ENCODE measurements at places on chromosomes 4 and X.

DNA sequence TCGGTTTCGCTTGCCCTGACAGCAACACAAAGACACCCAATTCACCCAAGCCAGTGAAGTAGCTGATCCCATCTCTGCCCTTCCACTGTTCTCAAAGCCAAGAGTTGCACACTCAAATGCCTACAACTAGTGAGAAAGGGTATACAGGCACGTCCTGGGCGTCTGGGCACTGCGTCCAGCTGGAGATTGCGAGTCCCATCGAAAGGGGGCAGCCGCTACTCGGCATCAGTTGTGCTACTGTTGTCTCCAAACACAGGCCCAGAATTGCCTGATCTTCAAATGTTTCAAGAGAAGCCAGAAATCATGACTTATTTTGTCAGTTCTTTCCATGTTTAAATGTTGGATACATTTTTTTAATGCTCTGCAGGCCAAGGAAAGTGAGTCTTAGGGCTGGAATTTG is 487.8 kb downstream of the BCOR start:
- DNase-seq, result no peak

DNA sequence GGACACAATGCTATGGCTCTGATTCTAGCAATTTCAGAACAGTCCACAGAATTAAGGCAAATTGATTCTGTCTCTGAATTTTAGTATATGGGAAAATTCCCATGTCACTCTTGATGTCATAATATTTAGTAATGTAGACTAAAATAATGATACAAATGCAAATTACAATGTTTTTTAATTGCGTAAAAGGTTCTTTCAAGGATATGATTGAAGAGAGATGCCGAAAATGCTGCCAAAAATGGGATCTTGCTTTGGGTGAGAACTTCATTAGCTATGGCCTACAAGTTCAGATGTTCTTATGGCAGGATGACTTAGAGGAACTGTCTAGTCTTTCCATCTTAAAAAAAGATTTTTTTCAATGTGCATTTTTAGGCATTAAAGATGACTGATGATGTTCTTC is 170.6 kb downstream of the TMA16 start:
- DNase-seq, result no peak

GRCh38 chr4:16136827-16137226 is 53.0 kb upstream of the PROM1 start:
- DNase-seq, result no peak

DNA sequence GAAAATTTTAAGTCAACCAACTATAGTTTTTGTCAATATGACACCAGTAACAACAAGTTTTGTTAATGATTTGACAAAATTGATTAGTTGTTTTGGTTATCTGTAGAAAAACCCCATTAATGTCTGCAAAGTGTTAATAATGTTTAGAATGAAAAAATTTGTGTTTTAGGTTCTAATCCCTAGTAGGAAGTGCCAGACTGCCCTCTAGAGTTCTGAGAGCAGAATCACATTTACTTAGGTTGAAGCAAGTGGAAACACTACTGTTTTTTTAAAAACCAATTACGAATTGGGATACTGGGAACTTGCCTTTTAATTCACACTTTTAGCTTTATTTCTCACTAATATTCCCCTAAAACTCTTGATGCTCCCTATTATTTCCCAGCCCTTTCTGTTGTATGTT is 101.1 kb upstream of the CYLC1 start:
- no peak for DNase-seq

DNA sequence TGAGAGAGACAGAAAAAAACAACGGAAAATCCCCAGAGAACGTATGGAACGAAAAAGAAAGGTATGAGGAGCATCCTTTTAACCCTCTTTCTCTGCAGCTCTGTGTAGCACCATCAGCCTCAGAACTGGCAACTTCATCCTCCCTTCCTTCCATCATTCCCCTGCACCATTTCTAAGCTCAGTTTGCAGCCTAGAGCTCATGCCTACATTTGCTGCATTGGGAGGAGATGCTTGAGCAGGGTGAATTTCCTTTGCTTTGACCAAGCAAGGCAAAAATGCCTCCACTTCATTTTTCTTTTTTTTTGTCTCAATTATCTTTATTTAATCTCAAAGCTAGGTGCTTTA is 67.9 kb downstream of the ANK2 start:
- DNase-seq, result no peak

- no peak for DNase-seq
These were observed 29.2 kb downstream of the FANCB start for GRCh38 chrX:14843666-14844065.

DNA sequence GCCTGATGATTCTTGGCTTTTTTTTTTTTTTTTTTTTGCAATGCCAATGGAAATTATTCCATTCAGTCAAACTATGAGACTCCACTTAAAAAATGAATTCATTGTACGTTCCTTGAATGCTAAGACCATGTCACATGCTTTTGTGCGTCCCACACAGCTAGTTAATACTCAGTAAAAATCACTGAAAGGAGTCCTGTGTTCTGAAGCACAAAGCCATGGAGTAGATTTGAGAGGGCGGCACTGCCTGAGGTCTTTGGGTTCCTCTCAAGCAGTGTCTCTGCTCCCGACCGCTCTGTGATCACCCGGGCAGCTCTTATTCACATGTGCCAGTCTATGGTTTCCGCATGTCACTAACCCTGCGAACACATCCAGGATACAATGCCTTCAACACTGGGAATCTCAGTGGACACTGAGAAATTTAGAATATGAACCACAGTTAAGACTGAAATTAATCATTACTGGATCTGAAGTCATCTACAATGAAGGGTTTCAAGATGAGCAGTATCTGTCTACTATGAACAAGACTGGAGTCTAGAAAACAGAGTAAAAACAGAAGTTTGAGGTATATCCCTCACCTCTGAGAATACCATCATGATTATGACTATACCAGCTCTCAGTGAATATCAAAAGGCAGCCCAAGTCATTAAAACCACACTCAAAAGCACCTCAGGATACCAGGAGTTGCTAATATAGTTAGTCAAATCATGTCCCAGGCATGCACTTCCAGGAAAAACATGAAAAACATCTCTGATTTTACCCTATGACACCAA is 193.0 kb downstream of the MGST2 start:
- no peak for DNase-seq

DNA sequence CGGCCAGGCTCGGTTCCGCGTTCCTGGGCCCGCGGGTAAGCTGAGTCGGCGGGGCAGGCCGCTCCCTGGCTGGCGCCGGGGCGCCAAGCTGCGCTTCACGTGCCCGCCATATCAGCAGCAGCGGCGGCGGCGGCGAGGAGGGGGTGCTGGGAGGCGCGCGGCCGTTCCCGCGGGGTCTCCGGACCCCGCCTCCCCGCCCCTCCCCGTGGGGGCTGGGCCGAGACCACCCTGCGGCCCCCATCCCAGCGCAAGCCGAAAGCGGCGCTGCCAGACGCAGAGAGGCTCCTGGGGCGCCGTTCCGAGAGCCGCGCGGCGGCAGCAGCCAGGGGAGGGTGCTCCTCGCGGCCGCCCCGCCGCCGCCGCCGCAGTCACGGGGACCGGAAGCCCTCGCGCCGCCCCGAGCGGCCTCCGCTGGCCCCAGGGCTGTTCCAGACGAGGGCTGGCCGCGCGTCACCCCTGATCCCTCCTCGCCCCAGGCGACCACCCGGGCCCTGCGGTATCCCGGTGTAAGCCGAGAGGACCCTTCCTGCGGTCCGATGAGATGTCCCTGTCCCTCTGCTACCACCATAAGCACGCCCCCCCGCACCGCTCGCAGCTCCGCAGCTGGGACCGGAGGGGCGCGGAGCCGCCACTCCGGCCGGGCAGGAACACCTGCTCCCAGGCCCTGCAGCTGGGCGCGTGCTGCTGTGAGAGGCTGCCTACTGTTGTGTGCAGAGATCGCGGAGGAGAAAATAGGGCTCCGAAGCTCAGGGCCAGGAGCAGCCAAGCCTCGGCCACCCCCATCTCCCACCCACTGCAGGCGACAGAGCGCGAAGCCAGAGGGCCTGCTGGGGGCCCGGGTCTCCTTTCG is 7.5 kb upstream of the BCOR start:
- DNase-seq, result no peak

DNA sequence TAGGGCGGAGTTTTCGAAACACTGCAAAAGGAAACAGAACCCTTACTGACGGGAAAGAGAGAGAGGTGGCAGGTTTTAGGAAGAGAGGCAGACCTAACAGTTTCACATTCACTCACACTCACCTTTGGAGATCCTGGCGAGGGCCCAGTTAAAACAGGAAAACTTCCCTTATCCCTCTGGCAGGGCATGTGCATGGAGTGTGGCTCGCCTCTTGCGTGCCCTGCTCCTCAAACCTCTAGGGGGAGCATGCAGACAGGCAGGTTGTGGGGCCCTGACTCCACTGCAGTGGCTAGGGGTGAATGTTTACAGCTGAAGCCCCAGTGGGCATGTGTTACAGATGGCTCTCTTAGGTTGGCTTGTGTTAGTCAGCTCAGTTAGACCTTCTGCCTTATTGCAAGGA is 451.5 kb downstream of the UBE2NL start:
- no peak for DNase-seq

DNA sequence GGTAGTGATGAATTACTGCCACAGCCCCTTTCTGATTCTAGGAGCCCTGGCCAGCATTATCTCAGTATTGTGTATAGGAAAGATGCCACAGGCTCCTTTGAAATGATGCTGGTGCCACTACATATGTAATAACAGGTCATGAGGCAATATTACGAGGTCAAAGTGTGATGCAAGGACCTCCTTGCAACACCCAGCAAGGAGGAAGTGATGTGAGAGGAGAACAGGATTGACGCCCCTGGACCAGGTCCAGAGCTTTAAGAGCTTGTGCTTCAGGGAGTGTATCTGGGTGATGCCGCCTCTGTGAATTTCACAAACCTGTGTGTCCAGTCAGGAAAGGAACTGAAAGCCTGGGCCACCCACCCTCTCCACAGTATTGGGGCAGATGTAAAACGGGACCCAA is 261.8 kb downstream of the MID1IP1 start:
- no peak for DNase-seq

DNA sequence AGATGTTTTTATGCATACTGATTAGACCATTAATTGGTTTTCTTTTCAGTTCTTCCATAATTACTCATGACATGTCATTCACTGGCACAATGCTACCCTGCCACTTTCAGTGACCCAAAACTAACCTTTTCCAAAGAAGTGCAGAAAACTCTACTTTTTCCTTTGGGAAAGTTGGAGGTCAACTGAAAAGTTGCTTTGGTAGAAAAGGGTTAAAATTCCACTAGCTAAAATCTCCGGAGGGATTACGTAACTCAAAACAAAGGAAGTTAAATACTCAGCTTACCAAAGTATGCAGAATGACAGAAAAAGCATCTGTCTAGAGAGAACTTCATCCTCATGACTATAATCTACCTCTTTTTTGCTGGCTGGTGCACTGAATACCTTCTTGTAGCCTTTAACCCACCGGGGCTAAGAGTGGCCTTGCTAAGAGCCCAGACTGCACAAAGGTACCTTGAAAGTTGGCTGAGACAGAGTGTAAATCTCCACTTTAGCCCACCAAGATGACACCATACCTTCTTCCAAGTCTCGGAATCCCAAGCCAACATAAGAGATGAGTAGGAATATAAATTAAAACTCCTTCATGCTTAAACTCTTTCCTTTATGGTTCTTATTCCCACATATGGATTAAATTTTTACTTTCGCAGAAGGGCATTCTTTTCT is 1099.5 kb upstream of the INTU start:
- DNase-seq, result no peak

DNA sequence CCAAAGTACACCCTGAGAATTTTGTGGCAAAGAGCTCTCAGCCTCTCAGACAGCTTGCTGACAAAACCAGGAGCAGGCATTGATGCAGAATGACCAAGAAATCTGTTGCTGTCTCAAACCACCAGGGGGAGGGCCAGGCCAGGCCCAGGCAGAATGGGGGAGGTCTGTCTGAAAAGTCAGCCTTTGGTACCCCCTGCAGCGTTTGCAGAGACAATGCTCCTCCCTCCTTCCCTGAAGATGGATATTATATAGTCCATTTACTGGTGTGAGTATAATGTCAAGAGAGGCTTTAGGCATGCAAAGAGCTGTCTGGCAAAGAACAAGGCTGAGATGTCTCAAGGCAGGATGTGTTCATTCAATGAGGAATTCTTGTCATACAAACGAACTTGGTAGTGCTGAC is 52.9 kb upstream of the TRPC5OS start:
- no peak for DNase-seq

DNA sequence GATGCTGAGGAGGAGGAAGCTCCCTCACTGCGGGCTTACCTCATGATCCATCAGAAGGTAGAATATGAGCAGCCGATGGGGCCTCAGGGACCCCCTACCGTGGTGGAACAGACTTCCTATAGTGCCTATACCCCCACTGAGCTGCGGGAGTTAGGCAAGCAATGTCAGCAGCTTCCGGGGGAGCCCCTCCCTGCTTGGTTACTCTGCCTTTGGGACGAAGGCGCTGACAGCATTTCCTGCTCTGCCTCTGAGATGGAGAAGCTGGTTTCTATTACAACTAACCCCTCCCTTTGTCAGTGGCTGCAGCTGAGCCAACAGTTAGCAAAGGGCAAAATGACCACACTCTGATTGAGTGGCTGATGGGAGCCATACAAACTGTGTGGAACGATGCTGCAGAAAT is 430.7 kb downstream of the IDS start:
- DNase-seq, result no peak

Data from suprapubic skin (tissue), 4 donors.